ENCODE measurements at places on chromosomes 2 and 18.
A peak's percentile ranks its signal among the peaks of the same experiment; 100 is the strongest.

DNA sequence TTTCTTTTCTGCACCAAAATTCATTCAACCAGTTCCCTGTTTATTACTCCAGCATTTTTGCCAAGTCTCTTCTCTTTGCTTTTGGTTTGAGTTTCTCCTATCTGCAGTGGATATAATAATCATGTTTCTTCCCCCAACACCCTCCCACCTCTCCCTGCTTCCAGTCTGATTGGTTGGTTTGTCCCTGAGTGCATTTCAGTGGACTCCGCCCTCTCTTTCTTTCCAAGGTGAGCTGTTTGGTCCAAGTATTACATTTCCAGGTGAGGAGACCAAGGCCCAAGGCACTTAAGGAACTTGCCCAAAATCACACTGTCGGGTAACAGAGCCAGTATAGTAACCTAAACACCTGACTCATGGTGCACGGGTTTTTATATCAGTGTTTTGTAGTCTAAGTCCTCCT is 17.7 kb downstream of the MRO start:
- DNase-seq, result no peak

DNA sequence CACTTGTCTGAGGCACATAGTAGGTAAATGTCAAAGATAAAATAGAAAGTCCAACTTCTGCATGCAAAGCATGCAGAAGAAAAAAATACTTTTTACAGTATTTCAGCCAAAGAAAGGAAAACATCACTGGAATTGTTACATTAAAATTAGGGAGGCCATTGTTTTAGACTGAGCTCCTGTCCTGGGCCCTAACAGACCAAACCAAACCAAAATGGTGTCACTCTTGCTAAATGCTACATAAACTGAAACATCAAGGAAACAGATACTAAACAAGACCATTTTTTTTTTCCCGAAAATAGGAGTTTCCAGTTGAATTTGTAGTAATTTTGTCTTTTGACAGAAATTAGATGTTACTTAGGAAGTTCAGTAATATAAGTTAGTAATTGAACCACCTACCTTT is 508.8 kb downstream of the DSC3 start:
- no peak for DNase-seq

GRCh38 chr18:26215247-26215970 is 10.8 kb upstream of the TAF4B start:
- DNase-seq, result peak; percentile 23

DNA sequence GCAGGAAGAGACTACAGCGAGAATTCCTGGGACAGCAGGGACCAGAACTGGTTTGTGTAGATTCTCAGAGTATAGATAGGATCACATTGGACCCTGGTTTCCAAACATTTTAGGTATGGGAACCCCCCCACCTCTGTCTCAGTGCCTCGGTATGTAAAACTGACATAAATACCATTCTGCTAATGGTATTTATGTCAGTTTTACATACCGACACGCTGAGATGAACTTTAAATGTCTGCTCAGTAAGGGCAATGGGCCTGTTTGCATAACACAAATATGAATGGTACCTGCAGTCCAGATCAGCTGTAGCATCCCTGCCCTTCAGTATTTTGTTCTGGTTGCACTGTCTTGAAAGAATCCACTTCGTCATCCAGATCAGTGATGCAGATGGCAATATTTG is 73.2 kb downstream of the WDSUB1 start:
- no peak for DNase-seq

DNA sequence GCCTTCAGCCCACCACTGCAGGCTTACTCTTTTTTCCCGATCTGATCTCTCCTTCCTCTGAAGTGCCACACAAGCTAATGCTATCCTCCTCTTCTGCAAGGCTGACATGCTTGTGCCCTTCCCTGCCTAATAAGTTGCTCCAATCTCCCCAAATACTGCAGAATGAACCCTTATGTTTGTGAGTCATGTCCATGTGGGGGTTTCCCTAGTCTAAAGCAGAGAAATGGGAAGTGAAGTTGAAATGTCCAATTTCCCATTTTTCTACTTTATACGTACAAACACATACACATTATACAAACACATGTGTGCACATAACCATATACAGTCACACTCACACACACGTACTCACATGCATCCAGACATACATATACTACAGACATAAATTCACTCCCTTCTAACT is 288.1 kb upstream of the CELF4 start:
- DNase-seq, result no peak
